ENCODE measurements at places on chromosomes 4 and X.

DNA sequence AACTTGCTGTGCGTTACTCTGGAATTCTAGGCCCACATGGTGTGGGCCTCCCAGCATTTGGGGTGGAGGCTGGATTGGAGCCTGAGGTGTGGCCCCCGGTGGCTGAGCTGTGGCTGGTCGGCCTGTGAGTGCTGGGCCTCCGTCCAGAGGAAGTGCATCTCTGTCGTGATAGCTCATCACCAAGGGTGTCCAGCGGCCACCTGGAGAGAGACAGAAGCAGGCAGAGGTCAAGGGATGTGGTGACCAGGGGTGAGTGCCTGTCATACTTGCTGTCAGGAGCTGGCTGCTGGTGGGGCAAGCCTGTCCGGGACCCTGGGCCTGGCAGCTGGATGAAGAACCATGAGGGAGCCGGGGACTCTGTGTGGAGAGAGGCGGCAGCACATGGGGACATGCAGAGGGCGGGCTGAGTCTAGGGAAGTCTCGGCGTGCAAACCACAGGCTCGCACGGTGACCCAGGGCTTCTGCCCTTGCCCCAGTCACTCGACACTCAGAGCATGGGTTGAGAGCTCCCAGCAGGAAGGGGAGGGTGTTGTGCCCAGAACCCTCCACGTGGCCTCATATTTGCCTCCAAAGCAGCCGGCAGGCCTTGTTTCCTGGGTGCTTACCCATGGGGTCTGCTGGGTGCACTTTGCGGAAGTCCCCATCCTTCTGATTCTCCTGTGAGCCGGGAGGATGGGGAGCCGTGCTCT lies 6.2 kb downstream of the SORCS2 start:
- DNase-seq: no peak

GRCh38 chr4:167890226-167890625 lies 202.1 kb upstream of the ANXA10 start:
- no peak for DNase-seq

DNA sequence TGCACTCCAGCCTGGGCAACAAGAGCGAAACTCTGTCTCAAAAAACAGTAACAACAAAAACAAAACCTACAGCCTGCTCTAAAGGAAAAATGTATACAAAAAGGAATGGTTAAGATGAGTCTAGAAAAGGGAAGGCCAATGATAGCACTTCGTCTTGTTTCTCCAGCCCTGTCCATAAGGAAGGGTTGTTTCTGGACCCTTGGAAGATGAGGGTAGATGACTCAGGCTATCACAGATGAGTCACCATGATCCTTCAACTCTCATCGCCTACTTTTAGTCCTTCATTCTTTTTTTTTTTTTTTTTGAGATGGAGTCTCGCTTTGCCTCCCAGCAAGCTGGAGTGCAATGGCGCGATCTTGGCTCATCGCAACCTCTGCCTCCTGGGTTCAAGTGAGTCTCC lies 8.8 kb downstream of the PLA2G12A start:
- DNase-seq: no peak

DNA sequence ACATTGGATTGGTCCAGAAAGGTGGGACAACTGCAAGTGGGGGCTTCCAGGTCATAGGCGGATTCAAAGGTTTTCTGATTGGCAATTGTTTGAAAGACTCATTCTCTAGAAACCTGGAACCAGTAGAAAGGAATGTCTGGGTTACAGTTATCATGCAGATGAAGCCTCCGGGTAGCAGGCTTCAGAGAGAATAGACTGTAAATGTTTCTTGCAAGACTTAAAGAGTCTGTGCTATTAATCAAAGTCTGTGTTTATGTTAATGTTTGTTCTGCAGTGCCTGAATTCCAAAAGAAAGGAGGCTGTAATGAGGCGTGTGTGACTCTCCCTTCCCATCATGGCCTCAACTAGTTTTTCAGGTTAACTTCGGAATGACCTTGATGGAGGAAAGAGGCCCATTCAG lies 43.9 kb upstream of the GC start:
- DNase-seq: no peak

DNA sequence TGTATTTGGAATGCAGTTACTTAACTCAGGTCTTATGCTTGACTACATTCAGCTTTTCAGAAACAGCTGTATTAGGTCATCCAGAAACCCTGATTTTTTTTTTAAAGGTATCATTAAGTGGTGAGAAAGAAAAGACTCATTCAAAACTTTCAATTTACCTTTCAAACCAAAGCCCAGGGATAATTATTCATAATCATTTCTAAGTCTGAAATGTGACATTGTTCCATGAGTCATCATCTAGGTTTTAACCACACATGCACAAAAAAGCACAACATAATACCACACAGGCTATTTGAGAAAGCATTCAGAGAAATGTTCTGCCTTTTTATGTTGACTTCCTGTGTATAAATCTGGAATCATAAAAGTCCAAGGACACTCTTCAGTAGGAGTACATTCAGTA lies 288.2 kb downstream of the IL1RAPL2 start:
- no peak for DNase-seq

GRCh38 chr4:7854216-7854615 lies 85.4 kb downstream of the AFAP1 start:
- no peak for DNase-seq

- no peak for DNase-seq
Observed at GRCh38 chrX:108224727-108225621, 133.4 kb downstream of the ATG4A start.

DNA sequence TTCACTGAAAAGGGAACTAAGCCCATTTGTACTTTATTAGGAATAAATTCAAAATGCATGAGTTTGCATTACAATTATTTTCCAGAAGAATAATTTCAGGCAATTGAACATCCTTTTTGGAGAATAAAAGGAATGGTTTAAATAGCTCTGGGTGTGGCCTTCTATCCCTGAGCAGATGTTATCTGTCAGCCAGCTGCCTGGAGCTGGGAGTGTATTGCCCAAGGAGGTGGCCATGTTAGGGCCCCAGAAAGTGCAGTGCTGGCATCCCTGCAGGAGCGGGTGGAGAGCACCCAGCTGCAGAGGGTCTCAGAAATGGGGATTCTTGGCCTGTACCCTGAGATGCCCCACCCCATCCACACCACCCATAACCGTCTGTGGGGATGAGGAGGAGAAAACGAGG lies 21.6 kb upstream of the VEGFD start:
- DNase-seq: no peak

DNA sequence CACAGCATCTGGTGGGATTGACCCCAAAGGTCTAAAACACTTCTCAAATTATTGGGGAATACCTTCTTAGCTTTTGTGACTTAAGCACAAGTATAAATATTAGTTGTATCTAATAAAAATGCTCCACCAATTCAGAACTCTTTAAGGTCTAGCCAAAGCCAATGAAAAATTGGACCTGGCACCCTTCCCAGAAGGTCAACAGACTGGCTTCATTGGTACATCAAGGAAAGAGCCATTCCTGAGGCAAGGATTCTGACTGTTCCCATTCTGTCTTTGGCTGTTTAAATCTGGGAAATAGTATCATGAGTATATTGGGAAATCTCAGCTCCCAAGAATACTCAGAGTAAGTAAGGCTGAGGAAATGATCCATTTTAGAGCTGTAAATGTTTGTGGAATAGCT lies 153.0 kb upstream of the TRPC5 start:
- DNase-seq: no peak

DNA sequence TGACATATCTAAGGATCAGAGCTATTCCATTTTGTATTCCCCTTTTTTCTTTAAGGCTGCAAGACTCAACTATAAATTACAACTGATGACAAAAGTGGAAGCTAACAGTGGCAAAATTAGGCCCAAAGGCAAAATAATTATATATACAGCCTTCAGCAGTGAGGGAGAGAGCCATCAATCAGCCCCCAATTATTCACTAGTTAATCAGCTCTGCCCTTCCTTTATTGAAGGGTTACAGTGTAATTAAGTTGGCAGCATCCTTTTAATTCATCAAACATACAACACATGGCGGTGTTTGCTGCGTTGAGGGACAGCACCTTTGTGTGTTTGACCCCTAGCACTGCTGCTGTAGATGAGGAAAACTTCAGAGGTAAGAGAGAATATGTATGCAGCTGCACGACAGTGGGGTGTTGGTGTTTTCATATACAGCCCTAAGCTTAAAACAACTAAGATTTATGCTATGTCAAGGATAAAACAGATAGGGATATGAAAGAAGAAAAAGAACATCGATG lies 973.9 kb upstream of the POU3F4 start:
- no peak for DNase-seq

GRCh38 chrX:101709384-101709783 lies 49.7 kb upstream of the ARMCX2 start:
- DNase-seq: no peak

DNA sequence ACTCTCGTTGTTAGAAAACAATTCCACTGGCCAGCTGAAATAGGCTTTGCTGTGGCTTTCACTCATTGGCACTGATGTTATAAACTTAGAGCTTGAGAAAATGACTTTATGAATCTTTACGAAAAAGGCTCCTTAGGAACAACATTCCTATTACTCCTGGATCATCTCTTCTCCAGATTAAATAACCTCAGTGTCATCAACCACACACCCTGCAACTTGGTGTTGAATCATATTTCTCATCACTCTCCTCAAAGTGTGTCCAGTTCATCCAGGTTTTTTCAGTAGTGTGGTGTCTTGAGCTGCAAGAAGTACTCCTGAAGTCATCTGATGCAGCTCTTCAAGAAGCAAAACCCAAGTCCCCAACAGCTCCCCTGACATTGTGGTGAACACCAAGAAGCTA lies 28.1 kb upstream of the ANOS1 start:
- DNase-seq: no peak

GRCh38 chr4:174009686-174010451 lies 273.6 kb downstream of the FBXO8 start:
- no peak for DNase-seq

- DNase-seq: no peak
Observed at GRCh38 chr4:15501941-15502340, 32.3 kb downstream of the CC2D2A start.

DNA sequence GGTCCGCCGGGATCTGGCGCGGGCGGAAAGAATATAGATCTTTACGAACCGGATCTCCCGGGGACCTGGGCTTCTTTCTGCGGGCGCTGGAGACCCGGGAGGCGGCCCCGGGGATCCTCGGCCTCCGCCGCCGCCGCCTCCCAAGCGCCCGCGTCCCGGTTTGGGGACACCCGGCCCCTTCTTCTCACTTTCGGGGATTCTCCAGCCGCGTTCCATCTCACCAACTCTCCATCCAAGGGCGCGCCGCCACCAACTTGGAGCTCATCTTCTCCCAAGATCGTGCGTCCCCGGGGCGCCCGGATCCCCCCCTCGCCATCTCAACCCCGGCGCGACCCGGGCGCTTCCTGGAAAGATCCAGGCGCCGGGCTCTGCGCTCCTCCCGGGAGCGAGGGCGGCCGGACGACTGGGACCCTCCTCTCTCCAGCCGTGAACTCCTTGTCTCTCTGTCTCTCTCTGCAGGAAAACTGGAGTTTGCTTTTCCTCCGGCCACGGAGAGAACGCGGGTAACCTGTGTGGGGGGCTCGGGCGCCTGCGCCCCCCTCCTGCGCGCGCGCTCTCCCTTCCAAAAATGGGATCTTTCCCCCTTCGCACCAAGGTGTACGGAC lies 482 bp upstream of the SHOX start:
- no peak for DNase-seq

DNA sequence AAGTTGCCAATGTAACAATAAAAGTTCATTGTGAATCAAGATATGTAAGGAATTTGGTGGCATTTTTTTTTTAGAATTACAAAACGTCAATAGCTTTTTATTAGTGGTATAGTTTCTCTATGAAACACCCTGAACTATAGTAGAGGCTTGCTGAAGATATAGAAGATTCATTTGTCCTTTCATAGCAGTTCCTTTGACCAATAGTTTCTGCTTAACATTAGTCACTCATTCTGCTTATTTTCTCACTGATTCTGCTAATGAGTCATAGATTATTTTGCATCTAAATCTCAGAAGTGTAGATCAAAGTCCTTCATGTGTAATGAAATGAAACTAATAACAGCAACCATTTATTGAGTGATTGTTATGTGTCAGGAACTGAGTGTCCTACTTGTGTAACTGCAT lies 205.0 kb upstream of the TET2 start:
- no peak for DNase-seq

DNA sequence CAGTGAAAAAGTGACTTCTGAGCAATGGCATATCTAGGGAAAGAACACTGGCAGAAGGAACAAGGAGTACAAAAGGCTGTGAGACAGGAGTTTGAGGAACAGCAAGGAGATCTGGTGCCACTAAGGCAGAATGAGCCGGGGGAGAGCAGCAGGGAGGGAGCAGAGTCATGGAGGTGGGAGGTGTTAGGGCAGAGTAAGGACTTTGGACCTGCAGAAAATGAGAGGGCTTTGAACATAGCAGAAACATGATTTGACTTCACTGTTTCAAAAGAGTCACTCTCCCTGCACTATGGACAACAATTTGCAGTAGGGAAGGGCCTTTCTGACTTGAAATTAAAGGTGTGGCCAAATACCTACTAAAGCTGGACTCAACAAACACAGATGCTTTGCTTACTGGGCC lies 356.2 kb downstream of the ADGRL3 start:
- no peak for DNase-seq

Measured in stimulated activated CD4-positive, alpha-beta T cell treated with anti-CD3 and anti-CD28 coated beads, Interleukin-4, amount 100 ng/mL, for 24 hours (primary cell).